ENCODE measurements at places on chromosomes 2 and 18.

DNA sequence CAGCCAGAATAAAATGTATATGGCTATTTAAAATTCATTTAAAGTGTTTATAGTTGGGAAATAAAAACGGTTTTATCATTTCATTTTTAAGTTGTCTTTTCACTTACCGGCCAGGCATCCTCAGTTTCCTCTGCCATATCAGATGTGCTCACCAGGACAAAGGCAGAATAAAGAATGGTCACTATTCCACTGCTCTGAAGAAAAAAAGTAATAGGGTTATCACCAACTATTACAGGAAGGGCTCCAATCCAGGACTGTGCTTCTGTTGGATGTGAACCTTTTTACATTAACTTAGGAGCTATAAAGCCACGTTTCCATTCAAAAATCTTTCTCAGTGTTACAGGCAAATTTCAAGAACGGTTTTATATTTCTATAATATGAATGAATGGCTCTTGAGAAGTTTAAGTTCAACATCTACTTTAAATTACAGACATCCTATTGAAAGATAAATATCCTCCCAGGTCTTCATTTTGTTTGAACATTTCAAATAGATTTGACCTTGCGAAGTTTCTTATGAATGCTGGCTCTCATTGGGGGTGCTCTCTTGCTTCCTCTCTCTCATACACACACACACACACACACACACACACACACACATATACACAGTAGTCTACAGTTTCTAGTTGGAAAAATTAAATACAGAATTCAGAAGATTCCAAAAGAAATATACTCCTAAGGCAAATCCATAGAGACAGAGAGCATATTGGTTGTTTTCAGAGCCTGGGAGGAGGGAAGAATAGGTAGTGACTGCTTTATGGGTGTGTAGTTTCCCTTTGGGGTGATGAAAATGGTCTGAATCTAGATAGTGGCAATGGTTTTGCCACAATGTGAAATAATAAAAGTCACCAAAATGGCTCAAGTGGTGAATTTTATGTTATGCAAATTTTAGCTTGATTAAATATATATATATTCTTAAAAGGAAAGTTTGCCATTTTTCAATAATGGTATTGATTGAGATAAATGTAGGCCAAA lies 2.9 kb upstream of the SLC40A1 start:
- DNase-seq, result no peak

DNA sequence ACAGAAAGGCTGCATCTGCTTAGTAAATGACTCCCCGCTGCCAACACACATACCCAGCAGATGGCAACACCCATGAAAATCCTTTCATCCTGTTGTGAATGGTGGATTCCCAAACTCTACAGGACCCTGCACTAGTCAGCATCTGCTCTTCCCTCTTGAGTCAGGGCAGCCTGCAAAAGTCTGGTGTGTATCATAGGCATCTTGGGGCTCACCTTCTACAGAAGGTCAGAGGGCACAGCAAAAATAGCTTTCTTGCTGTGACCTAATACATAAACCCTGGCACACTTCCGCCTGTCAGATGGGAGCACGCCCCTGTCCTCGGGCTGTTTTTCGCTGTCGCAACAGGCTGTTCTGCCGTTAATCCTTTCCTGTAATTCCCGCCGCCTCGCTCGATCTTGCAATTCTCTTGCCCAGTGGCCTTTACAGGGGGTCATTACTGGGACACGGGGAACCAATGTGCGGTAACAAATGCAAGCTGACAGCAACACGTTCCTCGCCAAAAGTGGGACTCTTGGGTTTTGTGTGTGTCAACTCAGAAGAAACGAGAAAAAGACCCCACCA lies 19.9 kb upstream of the SCYGR1 start:
- no peak for DNase-seq

DNA sequence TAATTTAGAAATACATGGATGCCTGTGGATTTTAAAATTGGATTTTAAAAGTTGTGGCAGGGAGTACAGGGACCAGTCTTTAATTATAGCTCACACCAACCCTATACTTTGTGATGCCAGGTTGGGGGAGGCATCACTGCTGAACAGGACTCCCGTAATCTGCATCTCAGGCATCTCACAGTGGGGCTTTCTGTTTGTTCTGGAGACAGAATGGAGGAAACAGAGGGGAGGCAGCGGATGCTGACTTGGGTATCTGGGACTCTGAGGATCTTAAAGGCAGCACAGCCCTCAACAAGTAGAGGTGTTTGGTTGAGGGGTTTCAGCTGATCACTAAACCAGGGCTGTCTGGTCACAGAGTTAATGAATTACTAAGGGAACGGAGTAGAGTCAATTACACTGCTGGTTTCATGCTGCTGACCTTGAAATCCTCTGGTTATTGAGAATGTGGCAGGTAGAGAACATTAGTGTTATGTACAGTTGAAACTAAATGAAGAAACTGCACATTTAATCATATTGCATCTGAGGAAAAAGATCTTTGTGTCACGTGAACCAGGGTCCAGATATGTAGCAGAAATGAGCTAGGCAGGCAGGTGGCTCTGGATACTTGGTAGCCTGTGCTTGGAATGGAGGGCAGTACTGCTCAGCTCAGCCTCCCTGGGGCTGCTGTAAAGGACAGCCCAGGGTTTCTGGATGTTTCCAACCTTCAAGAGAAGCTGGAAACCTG lies 40.3 kb downstream of the FHOD3 start:
- no peak for DNase-seq

DNA sequence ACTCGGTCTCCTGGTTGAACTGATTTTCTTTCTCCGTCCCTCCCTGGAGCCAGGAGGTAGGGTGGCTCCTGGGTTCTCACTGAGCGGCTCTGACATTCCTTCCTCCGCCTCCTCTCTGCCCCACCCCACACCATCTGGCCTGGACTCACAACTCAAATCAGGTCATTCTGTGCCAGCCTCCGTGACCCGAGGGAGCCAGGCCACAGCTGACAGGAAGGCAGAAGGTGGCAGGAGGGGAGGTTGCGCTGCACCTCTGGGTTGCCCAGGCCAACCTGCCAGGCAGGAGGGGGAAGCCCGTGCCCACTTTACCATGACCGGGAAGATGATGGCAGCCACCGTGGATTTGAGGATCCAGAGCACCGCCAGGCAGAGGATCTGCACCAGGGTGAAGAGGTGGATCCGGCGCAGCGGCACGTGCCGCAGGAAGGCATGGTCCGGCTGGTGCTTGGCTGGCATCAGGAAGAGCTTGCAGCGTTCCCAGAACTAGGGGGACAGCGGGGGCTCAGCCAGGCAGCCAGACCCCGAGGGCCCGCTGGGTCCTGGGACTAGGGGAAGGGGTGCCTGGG lies 28.3 kb downstream of the MTHFD2 start:
- DNase-seq, result no peak

DNA sequence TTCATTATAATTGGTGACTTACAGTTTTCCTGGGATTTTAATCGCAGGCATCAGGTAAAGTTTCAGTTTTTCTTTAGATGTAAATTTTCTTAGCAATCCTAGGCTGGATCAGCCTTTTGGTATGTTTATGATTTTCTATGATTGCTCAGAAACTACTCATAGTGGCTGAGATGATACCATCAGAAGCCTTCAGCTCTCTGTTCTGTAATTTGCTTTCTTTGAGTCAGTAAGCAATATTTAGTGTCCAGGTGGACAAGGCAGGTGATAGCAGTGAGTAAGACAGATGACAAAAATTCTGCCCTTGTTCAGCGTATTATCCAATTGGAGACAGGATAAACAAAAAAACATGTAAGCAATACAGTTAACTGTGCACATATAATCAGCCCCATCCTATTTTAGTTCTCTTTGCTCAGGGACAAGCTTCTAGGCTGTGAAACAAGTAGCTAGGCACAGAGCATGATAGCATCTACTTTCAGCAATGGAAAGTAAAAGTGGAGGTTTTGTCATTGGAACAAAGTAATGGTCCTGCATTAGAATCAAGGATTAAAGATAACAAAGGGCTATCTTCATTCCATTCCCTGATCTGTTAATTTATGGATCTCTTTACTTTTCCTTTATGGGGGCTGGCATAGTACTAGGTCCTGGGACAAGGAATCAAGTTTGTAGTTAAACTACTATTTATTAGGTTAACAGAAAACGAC lies 100.8 kb downstream of the EPC2 start:
- no peak for DNase-seq

- peak; percentile 59 for DNase-seq
Observed at GRCh38 chr2:218168635-218169462, 2.1 kb upstream of the CXCR1 start.

DNA sequence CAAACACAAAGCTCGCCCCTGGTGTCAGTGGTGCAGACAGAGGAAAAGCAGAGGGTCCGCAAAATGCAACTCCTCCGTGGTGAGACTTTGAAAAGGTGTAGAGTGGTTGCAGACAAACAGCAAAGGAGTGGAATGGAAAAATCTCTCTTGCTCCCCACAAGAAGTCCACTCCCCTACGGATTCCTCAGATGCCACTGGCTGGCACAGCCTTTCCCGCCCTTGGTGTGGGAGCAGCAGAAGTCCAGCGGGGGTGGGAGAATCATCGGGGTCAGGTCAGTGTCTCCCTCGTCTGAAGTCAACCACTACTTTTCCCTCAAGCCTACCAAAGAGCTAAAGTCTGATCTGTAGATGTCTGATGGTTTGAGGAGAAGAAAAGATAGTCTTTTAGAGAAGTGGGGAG lies 22.3 kb upstream of the B3GNT7 start:
- DNase-seq, result no peak

DNA sequence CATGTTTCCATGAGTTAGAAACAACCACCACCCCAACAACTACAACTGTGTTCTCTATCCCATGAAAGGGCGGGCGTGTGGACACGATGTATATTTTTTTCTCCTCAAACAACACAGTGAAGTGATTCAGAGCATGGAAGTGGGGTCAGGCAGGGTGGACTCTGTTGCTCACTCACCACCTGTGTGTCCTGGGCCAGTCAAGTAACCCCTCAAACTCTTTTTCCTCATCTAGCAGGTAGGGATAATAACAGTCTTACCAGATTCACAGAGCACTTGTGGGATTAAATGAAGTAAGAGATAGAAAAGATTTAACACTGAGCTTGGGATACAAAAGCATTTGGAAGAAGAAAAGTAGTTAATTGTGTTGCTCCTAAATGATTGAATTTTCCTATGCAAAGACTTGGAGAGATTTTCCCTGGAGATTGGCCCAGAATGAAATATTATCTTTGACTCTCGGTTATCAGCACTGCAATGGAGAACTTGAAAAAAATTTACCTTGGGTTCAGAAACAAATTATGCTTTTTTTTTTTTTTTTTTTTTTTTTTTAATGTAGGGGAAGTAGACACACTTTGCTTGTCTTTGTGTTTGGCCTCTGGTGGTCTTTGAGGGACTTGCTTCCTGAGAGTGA lies 161.9 kb upstream of the EPAS1 start:
- no peak for DNase-seq

- no peak for DNase-seq
Observed at GRCh38 chr2:175074478-175074877, 69.3 kb upstream of the CHN1 start.

- DNase-seq, result no peak
Observed at GRCh38 chr18:79657342-79657996, 22.1 kb upstream of the CTDP1 start.

GRCh38 chr2:10120877-10121574 lies 1.5 kb upstream of the RRM2 start:
- DNase-seq, result no peak

DNA sequence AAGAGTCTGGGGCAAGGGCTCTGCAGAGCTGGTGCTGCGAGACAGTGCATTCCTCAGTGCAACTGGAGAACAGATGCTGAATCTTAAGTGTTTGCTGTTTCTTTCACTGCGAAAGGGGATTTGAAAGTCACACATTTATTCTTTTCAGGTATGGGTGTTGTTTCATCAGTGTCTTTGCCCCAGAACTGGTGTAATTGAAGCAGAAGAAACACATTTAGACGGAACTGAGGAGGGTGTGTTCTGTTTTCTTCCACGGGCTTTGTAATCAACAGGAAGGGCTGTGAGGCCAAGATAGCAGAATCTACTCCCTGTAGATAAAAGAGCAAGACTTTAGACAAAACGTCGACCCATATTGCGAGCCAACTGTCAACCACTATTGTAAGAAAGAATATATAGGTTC lies 151.9 kb downstream of the EPHA4 start:
- no peak for DNase-seq

DNA sequence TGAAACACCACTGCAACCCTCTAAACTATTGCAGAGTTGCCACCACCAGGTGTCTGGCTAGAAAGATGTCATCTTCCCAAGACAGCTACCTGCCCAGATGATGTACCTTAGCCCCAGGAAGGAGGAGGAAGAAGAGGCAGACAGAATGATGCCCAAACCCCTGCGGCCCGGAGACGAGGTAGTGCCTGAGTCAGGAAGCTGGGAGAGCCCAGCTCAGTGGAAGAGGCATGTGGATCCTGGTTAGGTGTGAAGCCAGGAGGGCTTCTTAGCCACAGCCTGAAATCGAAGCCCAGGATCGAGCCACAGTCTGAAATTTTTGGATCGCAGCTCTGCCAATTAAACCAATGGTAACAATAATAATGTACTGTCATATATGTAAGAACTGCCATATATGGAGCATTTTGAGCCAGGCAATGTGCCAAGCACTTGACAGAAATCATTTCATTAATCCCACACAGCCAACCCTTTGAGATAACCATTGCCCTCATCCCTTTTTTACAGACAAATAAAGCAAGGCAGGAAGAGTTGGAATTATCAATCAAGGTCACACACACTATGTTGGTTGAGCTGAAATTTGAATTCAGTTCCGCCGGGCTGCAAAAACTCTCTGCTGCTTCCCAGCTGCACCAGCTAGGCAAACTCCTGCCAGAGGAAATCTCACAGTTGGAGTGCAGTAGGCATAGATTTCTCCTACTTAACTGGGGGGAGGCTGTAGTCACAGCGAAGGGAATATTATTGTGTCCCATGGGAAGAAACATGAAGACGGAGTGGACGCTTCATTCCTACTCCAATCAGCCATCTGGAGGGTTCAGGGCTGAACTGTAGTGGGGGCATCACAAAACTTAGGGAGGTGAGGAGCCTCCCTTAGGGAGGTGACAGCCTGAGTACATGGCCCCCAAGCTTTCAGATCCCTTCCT lies 19.4 kb upstream of the CYP1B1 start:
- no peak for DNase-seq

GRCh38 chr18:27843783-27844777 lies 332.9 kb downstream of the CDH2 start:
- DNase-seq, result no peak

DNA sequence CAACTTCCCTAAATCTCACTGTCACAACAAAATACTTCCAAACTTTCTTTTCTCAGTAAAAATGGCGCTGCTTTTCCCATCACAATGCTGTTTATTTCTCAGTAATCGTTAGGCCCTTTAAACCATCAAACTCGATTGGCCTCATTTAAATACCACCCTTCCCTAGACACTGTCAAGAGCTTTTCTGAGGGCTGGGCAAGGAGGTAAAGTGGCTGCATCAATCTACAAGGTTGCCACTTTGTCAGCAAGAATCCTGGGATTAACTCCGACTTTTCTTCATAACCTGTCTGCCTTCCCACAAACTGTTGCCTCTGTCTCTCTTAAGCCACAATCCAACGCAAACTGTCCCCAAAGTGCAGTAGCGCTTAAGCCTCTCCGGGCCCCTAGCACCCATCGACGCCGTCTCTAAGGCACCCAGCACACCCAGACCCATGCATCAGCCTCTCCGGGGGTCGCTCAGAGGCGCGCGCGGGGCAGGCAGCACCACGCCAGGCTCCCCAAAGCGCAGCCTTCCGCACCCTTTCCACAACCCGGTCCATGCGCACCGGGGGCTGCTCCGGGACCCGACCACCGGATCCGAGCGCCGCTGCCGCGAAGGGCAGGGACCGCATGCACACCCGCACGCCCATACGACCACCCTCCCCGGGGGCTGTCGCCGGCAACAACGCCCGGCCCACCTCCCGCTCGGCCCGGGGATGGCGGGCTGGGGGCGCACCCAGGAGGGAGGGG lies 683 bp downstream of the MBOAT2 start:
- no peak for DNase-seq
